Stimulated activated CD4-positive, alpha-beta T cell treated with anti-CD3 and anti-CD28 coated beads, TNF-alpha, amount 100 ng/mL, for 24 hours (primary cell): ENCODE measurements at places on chromosomes 12 and 14.

DNA sequence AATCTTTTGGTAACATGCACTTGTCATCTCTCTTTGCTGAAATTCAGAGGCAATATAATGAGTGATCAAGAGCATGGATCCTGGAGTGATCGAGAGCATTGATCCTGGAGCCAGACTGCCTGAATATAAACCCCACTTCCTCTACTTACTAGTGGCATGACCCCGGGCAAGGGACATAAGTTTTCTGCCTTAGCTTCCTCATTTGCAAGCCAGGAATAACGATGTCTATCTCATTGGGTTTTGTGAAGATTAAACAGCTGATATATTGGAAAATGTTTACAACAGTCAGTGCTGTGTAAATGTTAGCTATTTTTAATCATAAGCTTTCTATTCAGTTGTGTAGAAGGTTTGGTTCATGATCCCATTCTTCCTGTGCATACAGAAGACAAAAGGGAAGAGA, 2.4 kb upstream of the CSRNP2 start:
- no peak for DNase-seq

- DNase-seq = peak; percentile 41
These were observed 31.4 kb upstream of the C12orf76 start for GRCh38 chr12:110079477-110080400.

DNA sequence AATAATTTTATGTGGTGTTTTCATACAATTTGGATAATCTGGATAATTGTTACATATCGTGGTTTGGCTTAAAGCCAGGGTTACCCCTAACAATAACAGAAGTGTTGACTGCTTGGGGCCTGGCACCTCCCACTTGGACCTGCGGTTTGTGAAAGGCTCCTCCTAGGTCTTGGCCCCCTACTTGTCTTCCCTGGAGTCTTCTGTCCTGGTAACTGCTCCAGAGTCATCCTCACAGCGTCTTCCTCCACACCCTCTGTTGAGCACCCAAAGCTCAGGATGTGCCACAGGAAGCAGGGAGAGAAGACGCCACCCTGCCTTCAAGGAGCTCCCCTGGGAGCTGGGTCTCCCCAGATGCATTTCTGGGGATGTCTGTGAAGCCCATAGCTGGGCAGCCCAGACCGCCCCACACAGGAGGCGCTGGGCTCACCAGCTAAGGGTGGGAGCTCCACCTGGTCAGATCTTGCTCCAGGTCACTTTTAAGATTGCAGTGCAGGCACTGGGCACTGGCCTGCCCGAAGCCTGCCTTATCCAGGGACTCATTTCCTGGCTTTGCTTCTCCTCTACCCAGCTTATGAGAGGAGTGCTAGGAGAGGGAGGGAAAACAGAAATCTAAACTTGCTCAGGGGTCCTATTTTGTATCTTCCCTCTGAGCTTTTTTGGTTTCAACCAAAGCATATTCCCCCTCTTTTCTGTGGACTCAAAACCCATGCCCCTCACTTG, 98.2 kb downstream of the ZFP36L1 start:
- no peak for DNase-seq

- DNase-seq = no peak
These were observed 22.2 kb downstream of the AGAP2 start for GRCh38 chr12:57716305-57716704.

- DNase-seq = no peak
These were observed 50.3 kb downstream of the LMO3 start for GRCh38 chr12:16555630-16556029.

- no peak for DNase-seq
These were observed 57.9 kb upstream of the FICD start for GRCh38 chr12:108457006-108457733.

- no peak for DNase-seq
These were observed 277.6 kb downstream of the SOX5 start for GRCh38 chr12:23671881-23672280.

- DNase-seq = no peak
These were observed 13.1 kb upstream of the LGR5 start for GRCh38 chr12:71426300-71427047.

DNA sequence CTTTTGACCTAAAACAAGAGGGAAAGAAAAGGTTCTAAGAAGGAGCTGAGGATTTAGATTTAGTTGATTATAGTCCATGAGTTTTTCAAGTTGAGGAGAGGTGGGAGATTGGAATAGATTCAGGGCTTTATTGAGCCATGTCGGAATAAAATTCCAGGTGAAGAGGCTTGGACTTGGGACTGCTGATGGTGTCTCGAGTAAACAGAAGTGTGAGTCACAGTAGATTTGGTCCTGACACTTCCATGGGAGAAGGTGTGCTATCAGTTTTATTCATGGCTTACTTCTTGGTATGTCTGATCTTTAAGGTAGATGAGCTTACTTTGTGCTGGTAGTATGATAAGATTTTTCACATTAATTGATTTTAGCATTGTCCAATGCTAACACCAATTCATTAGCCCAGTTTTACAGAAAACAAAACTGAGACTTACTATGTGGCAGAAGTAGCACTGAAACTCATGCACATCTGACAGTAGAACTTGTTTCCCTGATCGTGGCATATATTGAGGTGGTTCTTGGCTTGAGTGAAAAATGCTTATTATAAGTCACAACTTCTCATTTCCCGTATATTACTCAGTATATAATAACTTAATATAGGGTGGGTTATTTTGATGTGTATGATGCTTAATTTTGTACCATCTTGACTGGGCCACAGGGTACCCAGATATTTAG, 172.4 kb upstream of the IGF1 start:
- no peak for DNase-seq

- no peak for DNase-seq
These were observed 170.9 kb upstream of the RTL1 start for GRCh38 chr14:101074196-101075024.

- DNase-seq = no peak
These were observed 15.6 kb downstream of the TRMT61A start for GRCh38 chr14:103544388-103545218.

DNA sequence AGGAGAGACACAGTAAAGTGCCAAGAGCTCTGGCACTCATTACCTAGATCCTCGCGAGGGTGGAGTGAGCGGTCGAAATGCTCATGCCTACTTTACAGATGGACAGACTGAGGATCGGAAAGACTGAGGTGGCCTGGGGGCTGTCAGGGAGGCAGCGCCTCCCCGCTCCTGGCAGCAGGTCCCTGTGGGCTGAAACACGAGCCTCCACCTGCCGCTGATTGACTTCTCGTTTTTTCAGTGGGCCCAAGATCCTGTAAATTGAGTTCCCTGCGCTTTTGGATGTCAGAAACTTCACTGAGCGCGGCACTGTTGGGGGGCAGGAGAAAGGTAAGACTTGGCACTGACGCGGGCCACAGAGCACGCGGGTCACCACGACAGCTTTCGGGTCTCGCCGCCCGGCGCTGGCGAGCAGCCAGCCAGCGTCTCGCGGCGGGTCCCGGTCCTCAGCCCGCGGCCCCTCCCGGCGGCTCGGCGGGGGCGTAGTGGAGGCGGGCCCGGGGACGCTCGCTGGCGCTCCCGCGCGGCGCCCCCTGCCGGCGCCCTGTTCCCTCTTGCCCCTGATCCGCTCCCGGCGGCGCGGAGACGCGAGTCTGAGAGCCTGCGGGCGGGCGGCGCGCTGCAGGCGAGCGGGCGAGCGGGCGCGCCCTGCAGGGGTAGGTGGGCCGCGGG, 552 bp upstream of the SCN8A start:
- peak; percentile 48 for DNase-seq

DNA sequence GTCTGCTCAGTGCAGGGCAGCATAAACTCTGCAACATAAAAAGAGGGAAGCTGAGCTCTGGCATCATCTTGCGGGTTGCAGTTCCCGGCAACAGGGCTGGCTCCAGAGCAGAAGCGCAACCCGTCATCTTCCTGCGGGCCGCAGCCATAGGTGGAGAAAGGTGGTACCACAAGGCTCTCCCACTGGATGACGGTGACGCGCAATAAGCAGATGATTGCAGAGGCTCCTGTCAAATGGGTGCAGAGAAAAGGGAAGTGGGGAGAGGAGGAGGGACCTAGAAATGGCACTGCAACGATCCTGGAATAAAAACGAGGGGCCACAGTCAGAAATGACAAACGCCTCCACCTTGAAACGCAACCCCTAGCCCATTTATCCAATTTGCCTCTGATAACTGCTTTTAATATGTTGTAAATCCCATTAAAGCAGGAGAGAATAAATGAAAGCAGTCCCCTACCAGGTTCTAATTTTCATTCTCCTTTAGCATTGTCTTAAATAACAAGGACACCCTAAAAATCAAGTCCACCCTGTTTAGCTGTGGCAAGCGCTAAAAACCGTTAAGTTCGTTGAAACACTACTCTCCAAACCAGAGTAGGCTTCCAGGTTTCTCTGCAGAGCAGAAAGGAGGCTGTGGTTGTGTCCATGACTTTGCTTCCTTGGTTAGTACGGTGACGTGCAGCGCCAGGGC, 30.9 kb upstream of the TUBA1C start:
- DNase-seq = no peak
